Neural progenitor cell (in vitro differentiated cells): ENCODE measurements at places on chromosomes 13 and 19.

DNA sequence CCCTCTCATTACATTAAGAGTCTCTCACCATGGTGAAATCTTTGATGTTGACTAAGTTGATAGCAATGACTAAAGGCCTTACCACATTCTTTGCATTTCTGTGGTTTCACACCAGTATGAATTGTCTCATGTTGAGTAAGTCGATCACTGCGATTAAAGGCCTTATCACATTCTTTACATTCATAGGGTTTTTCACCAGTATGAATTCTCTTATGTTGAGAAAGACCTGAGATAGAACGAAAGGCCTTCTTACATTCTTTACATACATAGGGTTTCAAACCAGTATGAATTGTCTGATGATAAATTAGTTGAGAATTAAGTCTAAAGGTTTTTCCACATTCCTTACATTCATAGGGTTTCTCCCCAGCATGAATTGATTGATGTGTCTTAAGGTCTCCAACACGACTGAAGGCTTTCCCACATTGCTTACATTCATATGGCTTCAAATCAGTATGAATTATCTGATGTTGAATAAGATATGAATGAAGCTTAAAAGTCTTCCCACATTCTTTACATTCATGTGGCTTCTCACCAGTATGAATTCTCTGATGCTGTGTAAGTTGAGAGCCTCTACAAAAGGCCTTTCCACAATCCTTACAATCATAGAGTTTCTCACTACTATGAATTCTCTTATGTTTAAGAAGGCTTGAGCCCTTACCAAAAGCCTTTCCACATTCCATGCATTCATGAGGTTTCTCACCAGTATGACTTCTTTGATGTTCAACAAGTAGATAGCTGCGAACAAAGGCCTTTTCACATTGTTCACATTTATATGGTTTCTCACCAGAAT, 45.6 kb downstream of the ZNF283 start:
- no peak for DNase-seq

- peak; percentile 54 for DNase-seq
Measured at GRCh38 chr19:17281391-17282304, at the start of gene ANKLE1. ANKLE1 (plus strand) TSS chr19:17281901; CDS start chr19:17281921, 20 bp downstream.

- DNase-seq, result no peak
Measured at GRCh38 chr13:98998831-98999638, 21.2 kb upstream of the DOCK9 start.

- no peak for DNase-seq
Measured at GRCh38 chr13:24264976-24265375, 44.4 kb upstream of the C1QTNF9 start.

GRCh38 chr13:108302279-108302678, 32.8 kb downstream of the TNFSF13B start:
- DNase-seq, result no peak

DNA sequence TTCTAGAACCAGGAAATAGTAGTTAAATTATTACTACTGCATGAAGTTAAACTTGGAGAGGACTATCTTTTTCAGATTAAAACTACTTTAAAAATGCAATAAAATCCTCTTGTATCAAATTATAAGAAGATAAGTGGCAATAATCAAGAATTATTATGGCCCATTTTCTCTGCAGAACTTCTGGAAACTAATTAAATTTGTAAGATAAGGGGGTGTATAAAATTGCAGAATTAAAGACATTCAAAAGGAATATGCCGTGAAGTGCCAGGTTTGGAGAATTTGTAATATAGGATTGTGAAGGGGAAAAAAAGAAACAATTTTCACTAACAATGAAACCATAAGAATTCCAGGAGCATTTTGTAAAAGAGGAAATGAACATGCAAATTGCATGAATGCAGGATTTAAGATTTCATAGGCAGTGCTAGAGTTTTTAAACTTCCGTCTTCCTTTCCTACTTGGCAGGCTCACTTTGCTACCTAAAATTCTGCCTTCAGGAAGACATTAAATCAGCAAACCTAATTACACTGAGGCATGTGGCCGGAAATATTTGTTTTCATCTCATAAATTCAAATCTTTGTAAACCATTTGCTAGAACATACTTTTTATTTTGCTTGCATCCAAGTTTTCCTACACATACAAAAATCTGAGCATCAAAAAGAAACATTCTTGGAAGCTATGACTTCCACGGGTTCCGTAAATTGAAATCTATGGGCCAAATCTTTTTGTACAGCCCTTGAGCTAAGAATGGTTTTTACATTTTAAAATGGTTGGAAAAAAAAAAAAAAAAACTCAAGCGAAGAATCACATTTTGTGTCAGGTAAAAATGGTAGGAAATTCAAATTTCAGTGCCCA, 166.9 kb downstream of the DCLK1 start:
- DNase-seq, result no peak

- DNase-seq, result no peak
Measured at GRCh38 chr19:38512277-38512676, 78.8 kb downstream of the RYR1 start.

- DNase-seq, result no peak
Measured at GRCh38 chr13:41827507-41828213, 133.2 kb downstream of the VWA8 start.

DNA sequence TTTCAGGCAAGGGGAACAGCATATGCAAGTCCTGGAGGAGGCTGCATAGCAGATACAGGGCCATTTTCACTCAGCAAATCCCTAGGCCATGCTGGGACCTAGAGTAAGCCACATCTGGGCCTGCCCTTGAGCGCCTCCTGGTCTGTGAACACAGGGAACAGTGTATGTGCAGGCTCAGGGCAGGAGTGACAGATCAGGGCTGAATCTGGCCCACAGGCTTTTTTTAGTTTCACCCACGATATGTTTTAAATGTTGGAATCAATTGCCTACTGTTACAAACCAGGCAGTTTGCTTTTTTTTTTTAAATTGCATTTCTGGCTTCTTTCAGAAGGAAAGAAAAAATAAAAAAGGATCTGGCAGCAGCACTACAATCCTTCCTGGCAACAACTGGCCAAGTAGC, 1.5 kb upstream of the TMEM145 start:
- DNase-seq, result peak; percentile 45

GRCh38 chr19:11020982-11021759, 60.3 kb downstream of the SMARCA4 start:
- no peak for DNase-seq

DNA sequence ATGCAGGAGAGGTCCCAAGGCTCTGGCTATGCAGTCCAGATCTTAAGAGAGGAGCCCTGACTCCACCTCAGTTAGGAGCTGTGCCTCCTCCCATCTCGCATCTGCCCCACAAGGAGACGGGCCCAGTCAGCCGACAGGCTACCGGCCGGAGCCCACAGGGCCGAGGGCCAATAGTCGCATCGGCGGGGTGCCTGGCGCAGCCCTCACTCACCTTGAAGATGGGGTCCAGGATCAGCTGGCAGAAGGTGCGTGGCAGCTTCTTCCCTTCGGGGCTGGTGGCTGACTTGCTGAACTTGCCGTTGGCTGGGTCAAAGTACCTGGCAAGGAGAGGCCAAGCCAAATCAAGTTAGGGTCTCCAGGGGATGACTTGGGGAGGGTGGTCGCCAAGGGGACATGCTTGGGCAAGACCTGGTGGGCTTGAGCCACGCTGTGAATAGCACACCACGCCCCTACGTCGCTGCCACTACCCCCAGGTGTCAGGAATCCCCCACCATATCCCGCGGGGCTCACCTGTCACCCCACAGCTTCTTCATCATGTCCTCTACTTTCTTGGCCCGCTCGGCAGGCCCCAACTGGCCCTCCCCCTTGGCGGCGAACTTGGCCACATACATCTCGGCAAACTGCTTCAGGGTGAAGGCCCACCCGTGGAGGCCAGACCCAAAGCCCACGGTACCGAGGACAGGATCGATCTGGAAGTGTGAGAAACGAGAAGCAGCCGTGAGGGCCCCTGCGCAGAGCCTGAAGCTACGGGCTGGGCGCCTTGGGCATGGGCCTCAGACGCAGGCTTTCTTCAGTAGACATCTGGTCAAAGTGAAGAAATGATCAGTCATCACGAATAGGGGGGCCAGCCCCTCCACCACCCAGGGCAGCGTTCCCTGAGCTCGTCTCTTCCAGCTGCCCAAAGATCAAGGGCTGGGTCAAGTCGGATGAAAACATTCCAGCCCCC, 3.3 kb downstream of the EEF2 start:
- no peak for DNase-seq

GRCh38 chr13:59468396-59468795, 695.3 kb downstream of the DIAPH3 start:
- no peak for DNase-seq

- DNase-seq, result no peak
Measured at GRCh38 chr13:27541386-27541785, 78.9 kb downstream of the LNX2 start.

DNA sequence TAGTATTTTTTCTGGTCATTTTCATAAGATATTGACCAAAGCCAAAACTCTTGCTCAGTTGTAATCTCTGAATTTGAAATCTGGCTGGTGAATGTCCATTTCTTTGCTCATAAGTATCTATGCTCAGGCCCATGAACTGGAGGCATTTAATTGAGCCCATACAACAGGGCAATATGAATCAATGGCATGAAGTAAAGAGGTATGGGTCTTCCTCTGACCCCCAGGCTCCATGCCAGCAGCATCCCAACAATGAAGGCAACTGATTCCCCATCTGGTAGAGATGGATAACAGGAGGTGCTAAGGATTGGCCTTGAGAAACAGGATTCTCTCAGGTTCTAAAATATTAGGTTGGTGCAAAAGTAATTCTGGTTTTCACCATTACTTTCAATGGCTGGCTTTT, 330.8 kb downstream of the LIG4 start:
- DNase-seq, result no peak

DNA sequence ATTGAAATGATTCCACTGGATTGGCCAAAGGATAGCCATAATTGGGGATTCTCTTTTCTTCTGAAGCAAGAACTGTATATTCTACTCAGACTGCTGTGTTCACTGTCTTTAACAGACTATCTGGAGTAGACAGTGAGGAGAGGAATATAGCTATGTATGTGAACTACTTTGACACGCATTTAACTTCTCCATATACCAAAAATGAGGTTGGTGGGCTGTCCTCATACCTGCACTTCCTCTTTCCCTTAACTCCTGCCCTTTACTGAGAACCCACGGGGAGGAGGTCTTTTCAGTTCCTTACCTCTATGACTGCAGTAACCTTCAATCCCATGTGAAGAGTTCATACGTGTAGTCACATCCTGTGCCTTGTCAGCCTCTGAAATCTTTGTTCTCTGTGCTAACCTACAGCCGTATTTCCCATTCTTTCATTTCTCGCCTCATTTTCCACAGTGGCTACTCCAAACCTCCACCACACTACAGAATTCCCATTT, 305.8 kb downstream of the MTUS2 start:
- DNase-seq, result no peak

- DNase-seq, result no peak
Measured at GRCh38 chr13:111963031-111963430, 103.9 kb upstream of the SOX1 start.

- no peak for DNase-seq
Measured at GRCh38 chr13:69947582-69947981, 160.0 kb upstream of the ATXN8OS start.

- no peak for DNase-seq
Measured at GRCh38 chr19:55346725-55347441, 7.2 kb downstream of the KMT5C start.

DNA sequence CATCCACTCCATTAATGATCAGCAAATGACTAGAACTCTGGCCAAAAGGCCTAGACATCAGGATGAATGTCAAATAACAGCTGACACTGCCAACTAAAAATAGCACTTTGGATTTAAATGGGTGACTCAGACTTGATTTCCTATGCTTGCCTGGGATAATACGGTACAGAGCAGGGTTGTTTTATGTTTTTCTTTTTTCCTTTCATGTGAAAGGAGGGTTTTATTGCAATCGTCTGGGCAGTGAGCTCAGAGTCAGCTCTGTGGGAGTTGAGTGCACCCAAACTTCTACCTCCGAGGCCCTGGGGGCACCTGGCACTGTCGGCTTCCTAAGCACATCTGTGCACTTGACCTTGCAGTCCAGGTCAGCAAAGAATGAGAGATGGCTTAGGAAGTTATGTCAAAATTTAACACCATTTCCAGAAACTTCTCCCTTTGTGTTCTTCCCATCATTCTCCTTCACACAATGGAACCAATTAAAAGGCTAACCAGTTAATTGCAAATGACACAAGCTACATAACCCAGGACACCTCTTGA, 134.1 kb downstream of the LACC1 start:
- no peak for DNase-seq

- DNase-seq, result no peak
Measured at GRCh38 chr19:9956956-9957355, 20.6 kb upstream of the OLFM2 start.

DNA sequence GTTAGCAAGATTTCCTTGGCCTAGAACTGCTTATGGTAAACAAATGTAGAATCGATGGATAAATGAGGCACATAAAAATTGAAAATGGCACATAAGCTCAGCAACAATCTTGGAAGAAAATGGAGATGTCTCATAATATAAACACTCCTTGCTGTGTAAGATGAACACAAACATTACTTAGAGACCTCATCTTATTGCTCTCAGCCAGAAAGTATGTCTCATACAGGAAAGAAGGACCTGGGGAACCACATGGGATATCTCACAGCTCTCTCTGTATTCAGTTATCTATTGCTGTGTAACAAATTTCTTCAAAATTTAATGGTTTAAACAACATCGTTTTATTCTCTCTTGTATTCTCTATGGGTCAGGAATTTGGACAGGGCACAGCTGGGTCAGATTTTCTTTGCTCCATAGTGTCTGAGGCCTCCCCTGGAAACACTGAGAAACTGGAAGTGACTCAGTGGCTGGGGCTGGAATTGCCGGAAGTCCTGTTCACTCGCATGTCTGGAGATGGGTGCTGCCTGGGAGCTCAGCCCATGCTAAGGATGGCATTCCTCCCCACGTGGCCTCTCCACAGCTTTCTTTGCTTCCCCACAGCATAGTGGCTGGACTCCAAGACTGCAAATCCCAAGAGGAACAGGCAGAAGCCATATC, 105.1 kb downstream of the NUFIP1 start:
- no peak for DNase-seq

DNA sequence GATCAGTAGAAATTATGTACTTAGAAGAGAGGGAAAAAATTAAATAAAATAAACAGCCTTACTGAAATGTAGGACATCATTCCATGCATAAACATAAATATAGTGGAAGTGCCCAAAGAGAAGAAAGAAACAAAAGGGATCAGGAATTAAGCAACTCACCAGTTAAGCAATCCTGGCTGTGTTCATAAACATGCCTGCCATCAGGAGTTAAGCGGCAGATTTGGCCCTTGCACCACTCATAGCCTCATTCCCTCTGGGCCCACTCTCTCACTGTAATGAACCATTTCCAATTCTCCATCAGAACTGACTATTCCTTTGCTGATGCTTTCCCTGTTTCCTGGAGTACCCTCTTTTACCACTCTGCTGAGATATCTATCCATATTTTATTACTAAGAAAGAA, 281.4 kb downstream of the LHFPL6 start:
- no peak for DNase-seq

GRCh38 chr13:35698911-35699576, 222.6 kb upstream of the MAB21L1 start:
- no peak for DNase-seq

- no peak for DNase-seq
Measured at GRCh38 chr13:28586439-28587173, 72.3 kb upstream of the POMP start.

- peak; percentile 2 for DNase-seq
Measured at GRCh38 chr19:3784607-3785450, 1.4 kb downstream of the MATK start.

- DNase-seq, result no peak
Measured at GRCh38 chr13:111074826-111075225, 40.3 kb upstream of the ARHGEF7 start.
